ENCODE measurements at places on chromosomes 1 and 21.
A peak's percentile ranks its signal among the peaks of the same experiment; 100 is the strongest.

DNA sequence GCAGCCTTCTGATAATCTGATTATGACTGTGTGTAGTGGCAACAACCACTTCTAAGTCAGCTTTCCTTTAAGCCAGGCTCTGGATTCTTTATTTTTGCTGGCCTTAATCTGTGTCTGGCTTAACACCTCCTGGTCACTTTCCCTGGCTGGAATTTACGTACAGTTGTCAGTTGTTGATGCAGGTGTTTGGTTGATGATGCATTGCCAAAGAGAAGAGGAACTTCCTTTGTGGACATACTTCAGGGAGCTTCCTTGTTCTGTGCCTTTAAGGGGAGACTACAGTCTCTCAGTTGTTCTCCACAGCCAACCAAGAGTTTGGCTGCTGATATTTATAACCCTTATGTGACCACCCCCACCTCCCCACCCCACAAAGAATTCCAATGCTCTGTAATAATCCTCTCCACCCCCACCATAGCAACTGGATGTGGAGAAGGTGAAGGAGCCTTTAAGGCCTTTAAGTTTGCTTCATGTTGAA is 96.0 kb upstream of the BMP8A start:
- no peak for DNase-seq

DNA sequence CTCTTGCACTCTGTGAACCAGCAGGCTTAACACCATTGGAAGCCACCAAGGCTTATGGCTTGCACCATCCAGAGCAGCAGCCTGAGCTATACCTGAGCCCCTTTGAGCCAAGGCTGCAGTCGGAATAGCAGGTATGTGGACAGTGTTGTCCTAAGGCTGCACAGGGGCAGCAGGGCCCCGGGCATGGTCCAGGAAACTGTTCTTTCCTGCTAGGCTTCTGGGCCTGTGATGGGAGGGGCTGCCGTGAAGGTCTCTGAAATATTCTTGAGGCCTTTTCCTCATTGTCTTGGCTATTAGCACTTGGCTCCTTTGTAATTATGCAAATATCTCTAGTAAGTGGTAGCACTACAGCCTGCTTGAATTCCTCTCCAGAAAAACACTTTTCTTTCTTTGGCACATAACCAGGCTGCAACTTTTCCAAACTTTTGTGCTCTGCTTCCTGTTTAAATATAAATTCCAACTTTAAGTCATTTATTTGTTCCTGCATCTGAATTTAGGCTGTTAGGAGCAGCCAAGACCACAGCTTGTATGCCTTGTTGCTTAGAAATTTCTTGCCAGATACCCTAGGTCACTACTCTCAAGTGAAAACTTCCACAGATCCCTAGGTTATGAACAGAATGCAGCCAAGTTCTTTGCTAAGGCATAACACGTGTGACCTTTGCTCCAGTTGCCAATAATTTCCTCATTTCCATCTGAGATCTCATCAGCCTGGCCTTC is 5.2 kb downstream of the KRTAP20-4 start:
- DNase-seq, result no peak

GRCh38 chr1:145982010-145982723 is 14.2 kb downstream of the TXNIP start:
- no peak for DNase-seq

DNA sequence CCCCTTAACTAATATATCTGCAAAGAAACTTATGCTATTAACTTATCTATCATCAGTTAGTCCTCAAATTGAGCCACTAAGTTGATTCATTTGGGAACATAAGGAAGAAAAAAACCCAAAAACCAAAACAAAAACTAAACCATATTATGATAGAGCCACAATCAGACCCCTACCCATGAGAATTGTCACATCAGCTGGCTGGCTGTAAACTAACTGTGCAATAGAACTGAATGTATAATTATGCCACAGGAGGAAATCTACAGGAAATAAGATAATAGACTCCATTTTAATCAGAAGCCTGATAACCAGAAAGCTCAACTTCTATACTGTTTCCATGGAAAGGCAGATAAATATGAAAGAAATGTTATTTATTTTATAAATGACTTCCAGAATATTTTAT is 110.0 kb downstream of the RGL1 start:
- no peak for DNase-seq

DNA sequence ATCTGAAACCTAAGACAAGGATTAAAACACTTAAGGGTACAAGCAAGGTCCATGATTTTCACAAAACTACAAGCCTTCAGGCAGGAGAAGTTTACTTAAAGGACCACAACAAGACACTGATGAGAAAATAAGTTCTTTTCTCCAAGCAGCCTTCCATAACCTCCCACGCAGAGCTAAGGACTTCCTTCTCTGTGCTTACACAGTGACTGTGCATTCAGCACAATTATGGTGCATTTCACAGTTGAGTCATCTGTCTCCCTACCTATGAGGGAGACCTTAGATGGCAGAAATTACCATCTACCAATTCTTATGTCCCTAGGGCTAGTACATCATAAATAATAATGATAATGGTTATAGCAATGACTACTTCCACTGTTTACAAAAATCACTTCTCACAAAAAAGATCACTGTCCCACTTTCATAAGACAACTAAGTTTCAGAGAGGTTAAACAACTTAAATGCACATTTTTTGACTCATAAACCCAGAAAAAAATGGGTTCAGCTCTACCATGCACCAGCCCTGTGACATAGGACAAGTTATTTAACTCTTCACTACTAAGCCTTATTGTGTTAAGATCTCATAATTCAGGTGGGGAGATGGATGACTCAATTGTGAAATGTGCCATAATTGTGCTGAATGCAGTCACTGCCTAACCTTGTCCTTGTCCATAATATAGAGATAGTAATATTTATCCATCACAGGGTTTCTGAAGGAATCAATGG is 45.3 kb downstream of the TARBP1 start:
- DNase-seq, result no peak

DNA sequence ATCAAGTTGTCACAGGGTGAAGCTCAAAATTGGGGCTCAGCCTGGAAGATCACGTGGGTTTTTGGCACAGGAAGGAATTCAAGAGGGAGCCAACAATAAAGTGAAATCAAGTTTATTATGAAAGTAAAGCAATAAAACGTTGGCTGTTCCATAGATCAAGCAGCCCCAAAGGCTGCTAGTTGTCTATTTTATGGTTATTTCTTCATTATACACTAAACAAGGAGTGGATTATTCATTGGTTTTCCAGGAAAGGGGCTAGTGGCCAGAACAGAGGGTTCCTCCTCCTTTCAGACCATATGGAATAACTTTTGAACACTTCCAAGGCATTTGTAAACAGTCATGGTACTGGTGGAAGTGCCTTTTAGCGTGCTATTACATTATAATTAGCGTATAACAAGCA is 723.5 kb upstream of the ADAMTS5 start:
- DNase-seq, result no peak

- DNase-seq, result no peak
These were observed 154.2 kb downstream of the PTGER3 start for GRCh38 chr1:70893381-70893780.

DNA sequence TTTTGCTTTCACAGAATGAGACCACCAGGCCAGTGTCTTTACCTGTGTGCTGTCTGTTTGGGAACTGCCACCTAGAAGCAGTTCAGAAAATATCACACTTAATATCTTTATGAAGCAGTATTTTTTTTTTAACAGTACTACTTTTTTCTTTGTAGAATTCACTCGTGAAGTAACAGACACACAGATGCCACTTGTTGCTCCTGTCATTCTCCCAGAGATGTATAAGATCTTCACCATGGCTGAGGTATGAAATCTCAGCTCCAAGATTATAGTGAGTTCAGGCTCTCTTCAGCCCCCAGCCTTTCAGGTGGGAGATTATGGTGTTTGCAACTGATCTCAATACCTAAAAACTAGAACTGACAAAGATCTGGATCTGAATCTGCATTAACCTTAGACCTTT is 23.0 kb downstream of the IPO9 start:
- no peak for DNase-seq

- DNase-seq, result no peak
These were observed 28.5 kb upstream of the EEIG2 start for GRCh38 chr1:108531444-108531843.

DNA sequence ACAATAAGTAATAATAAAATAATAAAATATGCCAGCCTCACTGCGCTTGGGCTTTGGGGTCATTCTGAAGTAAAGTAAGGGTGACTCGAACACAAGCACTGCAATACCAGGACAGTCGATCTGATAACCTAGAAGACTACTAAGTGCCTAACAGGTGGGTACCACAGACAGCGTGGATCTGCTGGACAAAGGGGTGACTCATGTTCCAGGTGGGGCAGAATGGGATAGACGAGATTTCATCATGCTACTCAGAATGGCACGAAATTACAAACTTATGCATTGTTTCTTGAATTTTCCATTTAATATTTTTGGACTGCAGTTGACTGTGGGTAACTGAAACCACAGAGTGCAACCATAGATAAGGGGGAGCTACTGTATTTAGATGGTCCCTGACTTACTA is 221.1 kb upstream of the GREM2 start:
- DNase-seq, result no peak

DNA sequence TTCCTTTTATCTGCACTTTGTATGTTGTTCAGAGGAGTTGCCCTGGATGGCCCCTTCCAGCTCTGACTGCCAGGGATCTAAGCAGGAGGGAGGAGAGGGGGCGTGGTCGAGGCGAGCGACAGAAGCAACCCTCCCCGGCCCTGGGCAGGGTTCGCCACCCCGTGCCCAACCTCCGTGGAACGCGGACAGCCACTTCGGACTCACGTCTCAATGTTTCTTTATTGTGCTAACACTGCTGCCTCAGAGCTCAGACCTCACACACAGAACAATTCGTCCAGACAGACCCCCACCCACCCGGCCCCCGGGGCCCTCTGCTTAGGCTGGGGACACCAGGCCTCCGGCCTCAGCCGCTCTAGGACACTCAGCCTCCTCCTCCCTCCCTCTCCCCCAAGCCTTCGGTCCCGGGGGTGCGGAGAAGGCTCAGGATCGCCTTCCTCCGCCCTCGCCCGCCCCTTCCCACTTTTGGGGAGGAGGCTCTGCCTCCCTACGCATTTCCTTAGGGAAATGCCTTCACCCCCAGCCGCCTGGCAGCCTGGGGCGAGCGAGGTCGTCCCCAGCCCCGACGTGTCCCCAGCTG is 8.3 kb downstream of the VSIG8 start:
- no peak for DNase-seq

DNA sequence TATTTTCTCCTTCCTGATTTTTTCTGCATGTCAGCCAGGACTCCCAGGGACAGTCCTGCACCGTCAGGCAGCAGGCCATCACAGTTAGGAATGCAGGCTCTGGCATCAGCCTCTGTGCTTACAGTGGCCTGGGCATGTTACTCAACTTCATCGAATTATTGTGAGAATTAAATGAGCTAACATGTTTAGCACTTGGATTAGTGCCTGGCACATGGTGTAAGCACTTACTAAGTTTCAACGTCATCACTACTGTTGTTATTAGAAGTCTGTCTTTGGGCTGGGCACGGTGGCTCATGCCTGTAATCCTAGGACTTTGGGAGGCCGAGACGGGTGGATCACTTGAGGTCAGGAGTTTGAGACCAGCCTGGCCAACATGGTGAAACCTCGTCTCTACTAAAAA is 45.1 kb downstream of the SCCPDH start:
- no peak for DNase-seq

- DNase-seq, result no peak
These were observed 41.0 kb downstream of the ITPKB start for GRCh38 chr1:226697929-226698544.

- peak; percentile 66 for DNase-seq
These were observed at the start of gene RCSD1 for GRCh38 chr1:167629681-167630567. Gene RCSD1 (plus strand): TSS chr1:167630232. CDS start chr1:167630424, 192 bp downstream.

GRCh38 chr21:38354231-38354630 is 97.4 kb downstream of the KCNJ15 start:
- DNase-seq, result no peak

- DNase-seq, result no peak
These were observed 57.9 kb upstream of the SLC5A9 start for GRCh38 chr1:48164571-48164970.

- DNase-seq, result no peak
These were observed 152.4 kb downstream of the HLX start for GRCh38 chr1:221031458-221032203.

GRCh38 chr1:234214129-234214910 is 158.9 kb upstream of the COA6 start:
- DNase-seq, result no peak

DNA sequence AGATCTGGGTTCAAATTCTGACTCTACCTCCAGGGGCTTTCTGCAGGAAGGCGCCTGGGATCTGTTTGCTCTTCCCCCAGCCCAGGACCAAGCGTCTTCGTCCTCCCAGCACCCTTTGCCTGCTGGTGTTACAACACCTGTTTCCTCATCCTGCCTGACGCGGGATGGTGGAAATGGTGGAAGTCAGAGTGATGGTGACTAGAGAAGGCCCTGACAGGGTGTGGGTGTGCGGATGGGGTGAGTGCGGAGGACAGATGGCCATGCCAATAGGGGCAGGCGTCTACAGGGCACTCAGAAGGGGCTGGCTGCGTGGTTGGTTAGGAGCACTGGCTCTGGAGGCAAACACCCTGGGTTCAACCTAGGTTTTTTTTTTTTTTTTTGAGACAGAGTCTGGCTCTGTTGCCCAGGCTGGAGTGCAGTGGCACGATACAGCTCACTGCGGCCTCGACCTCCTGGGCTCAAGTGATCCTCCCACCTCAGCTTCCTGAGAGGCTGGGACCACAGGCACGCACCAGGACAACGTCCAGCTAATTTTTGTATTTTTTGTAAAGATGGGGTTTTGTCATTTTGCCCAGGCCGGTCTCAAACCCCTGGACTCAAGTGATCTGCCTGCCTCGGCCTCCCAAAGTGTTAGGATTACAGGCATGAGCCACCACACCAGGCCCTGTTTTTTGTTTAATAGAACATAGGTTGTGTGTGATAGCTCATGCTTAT is 1.5 kb downstream of the THEMIS2 start:
- no peak for DNase-seq

DNA sequence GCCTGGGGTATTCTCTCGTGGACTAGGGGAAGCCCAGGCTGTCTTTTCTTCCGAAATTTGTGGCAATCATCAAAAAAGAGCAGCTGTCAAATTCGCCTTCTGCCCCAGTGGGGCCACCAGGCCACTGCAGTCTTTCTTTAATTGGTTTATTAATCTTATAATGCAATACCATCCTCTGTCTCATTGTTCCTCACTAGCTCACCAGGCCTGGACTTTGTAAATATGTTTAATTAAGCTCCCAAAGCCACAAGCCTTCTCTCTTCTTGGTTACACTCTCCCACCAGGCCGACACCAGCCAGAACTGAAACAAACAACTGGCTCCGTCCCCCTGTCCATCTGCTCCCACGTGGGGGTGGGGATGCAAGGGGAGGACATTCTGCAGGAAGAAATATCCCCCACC is 22.0 kb upstream of the CAMK1G start:
- DNase-seq, result no peak

DNA sequence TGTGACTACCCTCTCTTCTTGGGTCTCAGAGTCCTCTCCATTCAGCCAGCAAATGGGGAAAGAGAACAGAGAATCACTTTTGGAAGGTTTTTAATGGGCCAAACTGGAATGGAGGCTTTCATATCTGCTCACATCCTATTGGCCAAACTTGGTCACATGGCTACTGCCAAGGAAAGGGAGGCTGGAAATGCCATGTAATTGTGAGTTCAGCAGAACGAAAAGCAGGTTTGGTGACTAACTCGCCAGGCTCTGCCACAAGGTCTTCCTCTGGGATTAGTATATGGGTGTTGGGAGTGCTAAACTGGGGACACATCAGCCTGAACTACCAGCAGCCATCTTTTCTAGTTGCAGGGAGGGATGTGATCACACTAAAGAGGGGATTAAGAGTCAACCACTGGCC is 19.2 kb downstream of the RD3 start:
- DNase-seq, result no peak

Measured in CMK (cell line).